Activated B cell treated with CpG ODN at 0.5 μM for 24 hours (primary cell): ENCODE measurements at places on chromosomes 4 and X. TPM values are rescaled to one million over a fixed set of nuclear protein-coding genes. Genes with fewer than 3 reads are reported as not detected.
A peak's percentile ranks its signal among the peaks of the same experiment; 100 is the strongest.

DNA sequence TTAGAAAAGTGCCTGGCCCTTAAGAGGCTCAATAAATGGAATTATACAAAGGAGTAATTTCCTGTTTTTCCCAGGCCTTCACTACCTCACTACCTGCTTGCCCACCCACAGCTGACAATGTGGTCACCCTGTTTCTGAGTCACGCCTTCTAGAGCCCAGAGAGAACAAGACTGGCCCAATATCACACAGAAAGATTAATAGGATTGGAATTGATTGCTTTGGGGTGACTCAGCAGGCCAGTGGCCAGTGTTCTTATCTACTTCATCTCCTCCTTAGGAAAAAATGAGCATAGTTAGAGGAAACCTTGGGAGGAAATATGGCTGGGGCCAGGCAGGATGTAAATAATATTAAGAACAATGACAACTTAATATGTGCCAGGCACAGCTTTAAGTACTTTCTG is 4.5 kb upstream of the FGF16 start:
- H3K4me3 ChIP-seq = no peak overlapping the region
- peaks cover 14% of the 10 kb centered on the region for H3K27me3 ChIP-seq
- H3K4me1 ChIP-seq = peaks cover 17% of the 10 kb centered on the region
- H3K27ac ChIP-seq = no peak overlapping the region
- DNase-seq = no peak
- H3K36me3 ChIP-seq = no peaks in the 10 kb centered on the region

The CFI gene
- not detected in 2 replicates for total RNA-seq

- no peaks in the 10 kb centered on the region for H3K27me3 ChIP-seq
- no peak for DNase-seq
- H3K4me1 ChIP-seq = no peaks in the 10 kb centered on the region
- no peak overlapping the region for H3K27ac ChIP-seq
- no peak overlapping the region for H3K4me3 ChIP-seq
Observed at GRCh38 chr4:43837171-43837570, 611.4 kb downstream of the KCTD8 start.

DNA sequence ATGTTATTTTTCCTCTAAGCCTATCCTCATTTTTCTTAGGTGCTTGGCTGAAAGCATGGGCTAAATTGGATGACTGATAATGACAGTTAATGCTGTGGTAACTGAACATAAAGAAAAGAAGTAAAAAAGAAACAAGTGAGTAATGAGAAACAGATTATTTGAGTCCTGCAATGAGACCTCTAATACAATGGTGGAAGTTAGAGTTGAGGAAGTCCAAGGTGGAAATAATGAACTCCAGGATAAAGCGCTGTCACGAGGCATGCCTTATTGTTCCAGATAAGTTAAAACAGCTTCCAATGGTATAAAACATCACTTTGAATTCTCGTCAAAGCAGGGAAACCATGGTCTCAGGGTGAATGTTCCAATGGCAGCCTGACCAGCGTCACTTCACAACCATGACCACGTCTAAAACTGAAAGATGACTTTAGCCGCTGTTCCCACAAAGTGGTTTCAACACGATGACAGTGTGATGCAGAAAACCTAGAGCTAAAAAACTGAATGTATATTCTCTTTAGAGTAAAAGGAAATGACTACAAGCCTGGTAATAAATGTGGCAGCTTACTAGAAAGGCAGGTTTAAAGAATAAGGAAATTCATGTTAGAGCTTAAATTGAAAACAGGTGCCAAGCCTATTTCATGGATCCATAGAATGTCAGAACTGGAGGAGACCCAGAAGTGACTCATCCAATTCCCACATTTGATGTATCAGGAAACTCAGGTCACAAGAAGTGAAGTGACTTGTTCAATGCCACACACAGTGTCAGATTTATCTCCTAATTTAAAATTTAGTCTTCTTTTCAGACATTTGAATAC is 202.6 kb upstream of the GYPA start:
- no peaks in the 10 kb centered on the region for H3K36me3 ChIP-seq
- no peaks in the 10 kb centered on the region for H3K27me3 ChIP-seq
- no peaks in the 10 kb centered on the region for H3K4me1 ChIP-seq

GRCh38 chrX:124289443-124289842 is 43.0 kb upstream of the TEX13D start:
- no peaks in the 10 kb centered on the region for H3K36me3 ChIP-seq
- no peak for DNase-seq
- no peak overlapping the region for H3K4me3 ChIP-seq
- H3K4me1 ChIP-seq = no peaks in the 10 kb centered on the region

GRCh38 chrX:28668303-28668702 is 81.1 kb downstream of the IL1RAPL1 start:
- no peaks in the 10 kb centered on the region for H3K4me1 ChIP-seq
- H3K27me3 ChIP-seq = no peaks in the 10 kb centered on the region
- H3K4me3 ChIP-seq = no peak overlapping the region
- no peak for DNase-seq
- no peak overlapping the region for H3K27ac ChIP-seq

The MAGEB17 gene
- not detected in 2 replicates for total RNA-seq

GRCh38 chr4:84803720-84804119 is 162.8 kb downstream of the WDFY3 start:
- no peaks in the 10 kb centered on the region for H3K36me3 ChIP-seq
- H3K4me3 ChIP-seq = no peak overlapping the region
- H3K27ac ChIP-seq = no peak overlapping the region
- no peak for DNase-seq
- H3K27me3 ChIP-seq = no peaks in the 10 kb centered on the region

DNA sequence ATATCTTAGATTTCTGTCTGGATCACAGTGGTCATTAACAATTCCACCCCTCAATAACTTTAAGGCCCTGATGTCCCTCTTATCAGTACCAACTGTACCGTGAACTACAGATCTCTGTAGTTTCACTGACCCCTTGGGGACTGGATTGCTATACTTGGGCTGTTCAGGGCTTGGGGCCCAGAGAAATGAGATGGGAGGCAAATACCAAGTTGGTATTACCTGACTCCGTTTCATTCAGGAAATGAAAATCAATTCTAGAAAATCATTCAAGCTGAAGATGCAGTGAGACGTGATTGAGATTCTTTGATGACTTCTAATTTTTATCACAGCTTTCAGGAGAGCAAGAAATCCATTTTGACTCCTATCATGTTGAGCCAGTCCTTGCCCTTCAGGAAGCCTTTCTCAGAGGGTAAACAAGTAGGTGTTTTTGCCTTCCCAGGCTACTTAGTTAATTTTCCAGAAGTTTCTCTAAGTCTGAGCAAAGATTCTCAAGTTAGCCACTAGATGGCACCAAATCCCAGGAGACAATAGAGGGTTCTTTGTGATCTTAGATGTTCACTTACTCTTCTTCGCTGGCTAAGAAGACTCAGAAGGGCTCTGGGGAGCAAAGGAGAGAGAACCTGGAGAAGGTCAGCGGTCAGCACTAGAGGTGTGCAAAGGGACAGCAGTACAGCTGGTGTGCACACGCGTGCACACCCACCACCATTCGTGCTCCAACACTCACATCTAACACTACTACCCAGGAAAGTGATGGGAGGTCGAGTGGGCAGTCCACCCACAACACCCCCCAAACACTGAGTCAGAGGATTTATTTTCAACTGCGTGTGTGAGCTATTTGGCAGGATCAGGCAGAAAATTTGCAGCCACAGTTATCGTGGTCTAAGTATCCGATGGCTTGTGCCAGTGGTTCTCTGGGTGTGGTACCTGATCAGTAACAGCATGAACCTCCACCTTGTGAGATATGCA is 7.4 kb downstream of the HNRNPH2 start:
- H3K36me3 ChIP-seq = peaks cover 26% of the 10 kb centered on the region
- no peak for DNase-seq
- no peaks in the 10 kb centered on the region for H3K27me3 ChIP-seq
- H3K4me3 ChIP-seq = peak overlapping the region; percentile 52
- H3K4me1 ChIP-seq = peaks cover 60% of the 10 kb centered on the region
- H3K27ac ChIP-seq = peak overlapping the region; percentile 80

The ZNF718 gene
- total RNA-seq = 9.3 and 10.9 TPM in 2 replicates

GRCh38 chrX:148813422-148813821 is 313.0 kb downstream of the AFF2 start:
- H3K27me3 ChIP-seq = no peaks in the 10 kb centered on the region
- H3K4me1 ChIP-seq = no peaks in the 10 kb centered on the region
- no peak overlapping the region for H3K27ac ChIP-seq
- H3K4me3 ChIP-seq = no peak overlapping the region

The FGD1 gene
- total RNA-seq = not detected in 2 replicates

GRCh38 chrX:86946569-86946968 is 571.0 kb upstream of the KLHL4 start:
- no peak overlapping the region for H3K27ac ChIP-seq
- H3K27me3 ChIP-seq = no peaks in the 10 kb centered on the region
- no peaks in the 10 kb centered on the region for H3K36me3 ChIP-seq
- DNase-seq = no peak

DNA sequence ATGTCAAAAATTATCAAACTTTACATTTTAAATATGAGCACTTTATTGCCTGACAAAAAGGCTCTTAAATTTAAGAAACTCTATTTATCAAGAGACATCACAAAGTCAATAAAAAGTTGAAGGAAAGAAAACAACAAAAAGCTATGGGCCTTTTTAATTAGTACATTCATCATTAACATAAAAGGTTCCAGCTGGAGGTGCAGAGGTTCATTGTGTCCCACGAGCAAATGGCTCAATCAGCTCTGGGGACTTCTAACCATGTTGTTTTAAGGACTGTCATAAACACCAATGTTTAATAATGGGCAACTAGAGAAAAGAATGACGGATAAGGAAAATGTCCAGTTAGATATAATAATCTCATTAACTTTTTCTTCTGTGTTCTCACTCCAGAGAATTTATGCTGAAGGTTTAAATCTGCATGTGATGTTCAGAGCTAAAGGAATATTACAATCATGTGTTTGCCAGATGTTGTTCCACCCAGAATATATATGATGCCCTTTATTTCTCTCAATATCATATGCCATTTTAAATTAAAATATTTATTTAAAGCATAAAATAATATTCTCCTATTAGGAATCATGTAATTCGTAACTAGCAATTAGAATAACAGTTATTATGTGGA is 840.3 kb upstream of the ADGRL3 start:
- H3K4me1 ChIP-seq = no peaks in the 10 kb centered on the region
- no peaks in the 10 kb centered on the region for H3K27me3 ChIP-seq
- H3K27ac ChIP-seq = no peak overlapping the region
- H3K4me3 ChIP-seq = no peak overlapping the region
- no peak for DNase-seq

GRCh38 chrX:65643531-65644052 is 23.9 kb upstream of the MSN start:
- no peak overlapping the region for H3K4me3 ChIP-seq
- DNase-seq = no peak
- H3K27me3 ChIP-seq = no peaks in the 10 kb centered on the region
- no peak overlapping the region for H3K27ac ChIP-seq
- no peaks in the 10 kb centered on the region for H3K36me3 ChIP-seq

GRCh38 chr4:57110640-57111511 is 691 bp upstream of the IGFBP7 start:
- no peak for DNase-seq
- H3K27ac ChIP-seq = no peak overlapping the region
- peak overlapping the region; percentile 87 for H3K4me3 ChIP-seq

The SLC9B1 gene
- total RNA-seq = 1.2 and 2.5 TPM in 2 replicates

DNA sequence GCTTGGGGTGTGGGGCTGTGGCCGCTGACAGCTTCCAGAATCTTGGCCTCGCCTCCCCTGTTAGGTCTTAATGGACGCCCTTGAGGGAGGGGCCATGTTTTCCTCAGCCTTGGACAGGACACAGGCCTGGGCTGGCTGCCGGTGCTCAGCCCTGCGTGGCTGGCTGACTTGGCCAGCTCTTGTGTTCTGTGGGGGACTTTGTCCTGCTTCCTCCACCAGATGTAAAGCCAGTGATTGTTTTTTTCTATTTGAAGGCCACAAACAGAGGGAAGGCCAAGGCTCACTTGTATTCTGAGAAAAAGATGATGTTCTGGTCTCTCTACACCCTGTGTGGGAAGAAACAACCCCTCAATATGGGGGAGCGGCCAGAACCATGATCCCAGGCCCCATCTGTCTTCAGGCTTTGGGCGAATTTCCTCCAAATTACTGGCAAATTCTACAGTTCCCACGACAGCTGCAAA is 71.3 kb downstream of the HTRA3 start:
- DNase-seq = no peak
- peaks cover 6% of the 10 kb centered on the region for H3K27me3 ChIP-seq
- no peaks in the 10 kb centered on the region for H3K36me3 ChIP-seq
- no peaks in the 10 kb centered on the region for H3K4me1 ChIP-seq
- H3K27ac ChIP-seq = no peak overlapping the region

- H3K27ac ChIP-seq = no peak overlapping the region
- H3K27me3 ChIP-seq = no peaks in the 10 kb centered on the region
- H3K4me1 ChIP-seq = no peaks in the 10 kb centered on the region
- no peaks in the 10 kb centered on the region for H3K36me3 ChIP-seq
- no peak overlapping the region for H3K4me3 ChIP-seq
- DNase-seq = no peak
Observed at GRCh38 chrX:152405561-152405960, 45.6 kb downstream of the GABRA3 start.

DNA sequence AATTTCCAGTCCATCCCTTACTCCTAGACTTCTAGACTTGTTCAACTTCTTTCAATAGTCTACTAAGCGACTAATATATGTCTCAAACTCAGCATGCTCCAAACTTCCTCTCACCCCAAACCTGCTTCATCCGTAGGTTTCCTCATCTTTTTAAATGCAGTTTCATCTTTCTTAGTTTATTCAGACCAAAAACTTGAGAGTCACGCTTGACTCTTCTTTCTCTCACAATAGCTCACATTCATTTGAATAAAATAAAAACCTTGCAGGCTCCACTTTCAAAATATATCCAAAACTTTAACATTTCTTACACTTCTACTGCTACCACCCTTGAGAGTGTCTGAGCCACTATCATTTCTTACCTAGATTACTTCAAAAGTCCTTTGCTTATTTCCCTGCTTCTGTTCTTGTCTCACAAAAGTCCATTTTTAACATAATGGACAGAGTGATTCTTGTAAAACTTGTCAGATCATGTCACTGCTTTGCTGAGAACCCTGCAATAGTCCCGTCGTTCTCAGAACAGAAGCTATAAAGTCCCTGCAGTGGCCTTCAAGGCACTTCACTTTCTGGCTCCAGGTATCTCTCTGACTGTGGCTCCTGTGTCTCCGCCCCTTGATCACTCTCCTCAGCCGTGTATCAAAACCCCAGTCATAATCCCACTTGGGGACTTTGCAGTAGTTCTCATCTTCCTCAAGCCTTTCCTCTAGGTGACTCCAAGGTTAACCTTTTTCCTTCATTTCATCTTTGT is 167.6 kb downstream of the ARHGAP24 start:
- peaks cover 14% of the 10 kb centered on the region for H3K36me3 ChIP-seq
- DNase-seq = no peak
- peaks cover 32% of the 10 kb centered on the region for H3K4me1 ChIP-seq

DNA sequence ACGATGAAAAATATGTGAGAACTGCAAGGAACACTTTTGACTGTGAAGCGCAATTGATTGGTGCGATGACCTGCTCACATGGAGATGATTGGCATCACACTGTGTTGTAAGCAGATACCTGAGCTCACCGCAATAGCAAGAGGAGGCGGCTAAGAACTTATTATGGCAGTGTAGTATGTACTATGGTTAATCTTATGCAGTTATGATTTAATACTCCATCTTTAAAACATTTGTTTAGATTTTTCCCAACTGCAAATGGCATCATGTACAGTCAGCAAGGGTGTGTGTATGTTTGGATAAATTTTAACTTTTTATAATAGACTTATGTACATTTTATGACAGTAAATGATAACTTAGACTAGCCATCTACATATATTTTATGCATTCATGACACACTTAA is 25.5 kb downstream of the PRIMPOL start:
- no peaks in the 10 kb centered on the region for H3K4me1 ChIP-seq
- H3K27me3 ChIP-seq = no peaks in the 10 kb centered on the region
- H3K27ac ChIP-seq = no peak overlapping the region
- H3K4me3 ChIP-seq = no peak overlapping the region
- no peak for DNase-seq
- H3K36me3 ChIP-seq = peaks cover 34% of the 10 kb centered on the region

- H3K36me3 ChIP-seq = no peaks in the 10 kb centered on the region
- H3K4me3 ChIP-seq = no peak overlapping the region
- no peak for DNase-seq
- no peaks in the 10 kb centered on the region for H3K27me3 ChIP-seq
Observed at GRCh38 chr4:142408003-142408441, 438.1 kb downstream of the INPP4B start.
